ENCODE measurements at places on chromosomes 7 and 10.

- DNase-seq: no peak
Observed at GRCh38 chr7:24291271-24291670, 7.3 kb downstream of the NPY start.

DNA sequence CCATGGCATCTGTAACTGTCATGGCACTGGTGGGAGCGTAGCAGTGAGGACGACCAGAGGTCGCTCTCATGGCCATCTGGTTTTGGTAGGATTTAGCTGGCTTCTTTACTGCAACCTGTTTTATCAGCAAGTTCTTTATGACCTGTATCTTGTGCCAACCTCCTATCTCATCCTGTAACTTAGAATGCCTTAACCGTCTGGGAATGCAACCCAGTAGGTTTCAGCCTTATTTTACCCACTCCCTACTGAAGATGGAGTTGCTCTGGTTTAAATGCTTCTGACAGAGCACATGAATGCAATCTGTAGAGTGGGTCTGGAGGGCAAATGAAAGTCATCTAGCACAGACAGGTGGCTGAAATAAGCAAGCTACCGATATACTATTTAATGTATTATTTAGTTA lies 55.3 kb upstream of the OPN4 start:
- DNase-seq: no peak

DNA sequence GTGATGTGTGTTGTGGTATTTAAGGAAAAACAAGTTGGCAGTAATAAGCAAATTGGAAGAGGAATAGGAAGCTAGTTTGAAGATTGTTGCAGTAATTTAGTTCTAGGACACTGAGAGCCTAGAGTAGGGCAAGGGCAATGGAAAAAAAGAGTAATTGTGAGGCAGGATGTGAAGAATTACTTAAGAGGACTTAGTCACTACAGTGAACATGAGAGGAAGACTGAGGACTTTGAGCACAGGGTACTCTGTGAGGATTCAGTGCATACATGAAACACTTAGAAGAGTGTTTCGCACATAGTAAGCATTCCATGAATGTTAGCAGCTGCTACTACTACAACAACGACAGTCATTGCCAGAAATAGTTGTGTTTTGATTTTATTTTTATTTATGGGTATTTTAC lies 30.9 kb upstream of the DKK1 start:
- DNase-seq: no peak

DNA sequence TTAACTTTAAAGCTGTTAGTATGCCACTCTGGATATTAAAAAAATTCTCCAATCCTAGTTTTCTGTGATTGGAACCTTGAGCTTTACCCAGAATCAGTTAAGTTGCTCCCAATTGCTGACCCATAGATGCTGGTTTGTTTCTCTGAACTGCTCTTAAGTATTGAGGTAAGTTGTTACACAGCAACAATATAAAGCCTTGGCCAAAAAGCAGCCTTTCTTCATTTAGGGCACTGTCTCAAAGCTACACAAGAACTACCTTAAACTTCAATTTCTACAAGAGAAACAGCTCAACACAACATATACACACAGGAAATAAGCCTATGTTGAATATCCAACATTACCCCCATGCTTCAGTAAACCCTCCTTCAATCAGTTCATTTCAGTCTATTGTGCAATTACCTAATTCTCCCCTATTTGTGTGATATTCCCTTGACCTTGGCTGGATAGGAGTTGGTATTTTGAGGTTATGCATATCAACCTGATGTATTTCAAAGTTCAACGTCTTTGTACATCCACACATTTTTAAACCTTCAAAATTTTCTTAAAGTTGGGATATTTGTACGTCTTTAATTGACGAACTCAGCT lies 11.5 kb downstream of the HNRNPA2B1 start:
- DNase-seq: no peak

- DNase-seq: no peak
Observed at GRCh38 chr7:22406715-22407114, 49.8 kb upstream of the RAPGEF5 start.

GRCh38 chr10:114749510-114749909 lies 72.1 kb upstream of the FHIP2A start:
- DNase-seq: no peak

GRCh38 chr10:11073410-11073809 lies 55.7 kb downstream of the CELF2 start:
- no peak for DNase-seq

- DNase-seq: no peak
Observed at GRCh38 chr7:155868955-155869783, 56.9 kb upstream of the SHH start.

- DNase-seq: no peak
Observed at GRCh38 chr10:70932392-70933196, 44.2 kb upstream of the PCBD1 start.

DNA sequence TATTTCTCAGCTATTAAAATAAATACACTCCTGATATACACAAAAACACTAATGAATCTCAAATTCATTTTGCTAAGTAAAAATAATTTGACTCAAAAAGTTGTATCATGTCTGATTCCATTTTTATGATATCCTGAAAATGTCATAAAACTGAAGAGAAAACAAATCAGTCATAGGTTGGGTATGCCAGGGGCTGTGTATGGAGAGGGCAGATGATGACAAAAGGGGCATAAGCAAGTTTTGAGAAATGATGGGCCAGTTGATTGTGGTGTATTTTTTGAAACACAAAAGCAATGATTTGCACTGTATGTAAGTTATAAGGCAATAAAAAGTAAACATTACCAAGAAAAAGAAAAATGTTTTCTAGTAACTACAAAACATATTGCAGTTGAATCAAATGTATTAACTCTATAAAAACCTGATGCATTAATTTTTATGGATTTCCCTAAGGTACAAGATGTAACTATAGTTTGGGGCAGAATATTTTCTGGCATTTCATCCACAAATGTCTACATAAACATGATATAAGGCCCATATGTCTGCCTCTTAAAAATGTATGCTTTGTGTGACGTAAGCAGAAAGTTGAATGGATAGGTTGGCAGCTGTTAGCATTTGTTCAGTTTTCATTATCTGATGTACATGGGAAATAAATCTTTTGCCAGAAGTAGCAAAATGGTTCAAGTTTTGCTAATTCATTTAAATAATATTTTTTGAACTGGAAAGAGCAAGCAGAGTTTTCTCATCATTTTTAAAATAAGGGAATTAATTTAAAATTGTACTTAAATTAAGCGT lies 35.1 kb upstream of the ING3 start:
- no peak for DNase-seq

- no peak for DNase-seq
Observed at GRCh38 chr10:62016623-62017490, 115.4 kb downstream of the ARID5B start.

GRCh38 chr10:78968300-78968942 lies 100.3 kb upstream of the ZMIZ1 start:
- DNase-seq: no peak

- no peak for DNase-seq
Observed at GRCh38 chr7:36315309-36315944, 74.2 kb upstream of the ANLN start.

GRCh38 chr7:1815051-1815481 lies 145.0 kb downstream of the ELFN1 start:
- DNase-seq: no peak

GRCh38 chr10:78944723-78945312 lies 123.9 kb upstream of the ZMIZ1 start:
- DNase-seq: no peak

DNA sequence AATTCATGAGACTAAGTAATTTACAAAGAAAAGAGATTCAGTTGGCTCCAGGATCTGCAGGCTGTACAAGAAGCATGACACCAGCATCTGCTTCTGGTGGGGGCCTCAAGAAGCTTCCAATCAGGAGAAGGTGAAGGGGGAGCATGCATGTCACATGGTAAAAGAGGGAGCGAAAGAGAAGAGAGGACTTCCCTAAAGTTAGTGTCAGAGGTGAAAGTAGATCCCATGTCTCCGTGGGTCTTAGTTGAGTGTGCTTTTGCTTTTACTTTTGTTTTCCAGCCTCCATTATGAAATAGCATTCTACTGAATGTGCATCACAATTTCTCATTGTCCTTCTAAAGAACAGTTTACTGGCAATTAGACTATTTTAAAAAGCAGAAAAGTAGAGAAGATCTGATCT lies 213.6 kb upstream of the FZD1 start:
- DNase-seq: no peak

GRCh38 chr10:97204826-97205679 lies 19.3 kb upstream of the SLIT1 start:
- no peak for DNase-seq

- DNase-seq: no peak
Observed at GRCh38 chr7:40598915-40599314, 464.1 kb downstream of the SUGCT start.

DNA sequence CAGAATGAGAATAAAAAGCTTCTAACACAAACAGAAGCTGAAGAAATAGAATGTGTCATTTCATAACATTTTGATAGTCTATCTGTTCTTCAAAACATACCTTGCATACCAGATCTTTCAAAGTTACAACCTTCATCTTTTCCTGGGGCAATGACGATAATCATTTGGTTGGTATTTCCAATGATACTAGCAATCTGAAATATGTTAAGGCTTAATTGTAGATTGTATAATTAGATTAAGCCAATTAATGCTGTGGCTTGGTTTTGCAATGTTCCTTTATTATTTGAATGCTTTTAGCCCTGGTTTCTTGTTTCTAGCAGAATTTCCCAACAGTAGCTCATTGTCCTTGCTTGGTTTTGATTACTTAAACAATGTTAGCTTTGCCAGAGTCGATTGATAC lies 84.6 kb downstream of the CABCOCO1 start:
- DNase-seq: no peak

- no peak for DNase-seq
Observed at GRCh38 chr7:70156057-70156456, 557.8 kb downstream of the AUTS2 start.

GRCh38 chr7:124728610-124729009 lies 37.0 kb downstream of the GPR37 start:
- DNase-seq: no peak

GRCh38 chr7:45684910-45685618 lies 110.9 kb downstream of the ADCY1 start:
- DNase-seq: no peak

DNA sequence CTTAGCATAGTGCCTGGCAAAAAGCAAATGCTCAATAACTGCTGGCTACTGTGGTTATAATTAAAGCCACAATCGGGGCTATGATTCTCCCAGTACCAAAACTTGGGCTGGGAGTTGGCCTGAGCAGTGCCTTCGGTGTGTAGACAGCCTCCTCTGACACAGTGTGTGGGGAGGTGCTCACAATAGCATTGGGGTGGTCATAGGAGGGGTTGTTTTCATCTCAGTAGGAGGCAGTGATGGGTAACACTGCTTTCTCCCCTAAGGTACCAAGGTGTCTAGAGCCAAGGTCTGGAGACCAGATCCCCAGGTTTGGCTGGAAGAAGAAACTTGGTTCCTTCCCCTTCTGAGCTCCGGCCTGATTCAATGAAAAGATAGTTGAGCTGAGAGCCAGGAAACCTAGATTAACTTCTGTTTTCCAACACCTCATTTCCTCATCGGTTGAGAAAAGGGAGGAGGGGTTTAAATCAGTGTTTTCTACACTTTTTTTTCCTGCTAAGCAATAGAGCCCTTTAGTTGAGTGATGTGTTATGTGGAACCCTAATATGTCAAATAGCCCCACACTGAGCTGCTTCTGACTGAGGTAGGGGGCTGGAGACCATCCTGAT lies 68.2 kb downstream of the LRMDA start:
- DNase-seq: no peak

- DNase-seq: no peak
Observed at GRCh38 chr7:30310674-30311362, 26.4 kb downstream of the ZNRF2 start.

DNA sequence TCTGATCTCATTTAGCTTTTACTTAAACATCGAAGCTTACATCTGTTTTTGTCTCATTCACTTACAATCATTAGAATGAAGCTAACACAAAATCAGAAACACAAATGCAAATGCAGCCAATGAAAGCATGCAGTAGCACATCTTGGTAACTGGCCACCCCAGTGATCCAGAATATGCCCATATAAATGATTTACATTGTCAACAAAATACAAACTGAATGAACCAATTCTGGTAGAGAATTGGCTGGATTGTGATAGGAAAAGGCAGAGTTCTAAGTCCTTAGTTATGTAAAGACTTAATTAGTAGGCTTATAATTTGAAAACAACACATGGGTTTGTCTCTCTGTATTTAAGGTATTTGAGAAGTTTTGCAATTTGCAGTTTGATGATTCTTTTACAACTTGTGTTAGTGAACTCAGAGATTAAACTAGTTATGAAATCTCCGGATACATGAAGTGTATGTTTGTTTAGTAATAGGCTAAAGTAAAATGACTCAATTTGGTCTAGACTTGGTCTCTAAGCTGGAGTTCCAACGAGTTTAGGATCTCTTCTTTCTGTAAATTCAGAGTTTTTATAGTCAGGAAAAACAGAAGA lies 21.2 kb downstream of the TECTB start:
- no peak for DNase-seq

DNA sequence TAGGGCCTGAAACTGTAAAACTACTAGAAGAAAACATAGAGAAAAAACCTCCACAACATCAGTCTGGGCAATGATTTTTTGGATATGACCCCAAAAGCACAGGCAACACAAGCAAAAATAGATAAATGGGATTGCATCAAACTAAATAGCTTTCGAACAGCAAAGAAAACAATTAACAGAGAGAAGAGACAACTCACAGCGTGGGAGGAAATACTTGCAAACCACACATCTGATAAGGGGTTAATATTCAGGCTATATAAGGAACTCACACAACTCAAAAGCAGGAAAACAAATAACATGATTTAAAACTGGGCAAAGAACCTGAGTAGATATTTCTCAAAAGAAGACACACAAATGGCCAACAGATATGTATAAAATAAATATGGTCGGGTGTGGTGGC lies 7.7 kb upstream of the GSTK1 start:
- no peak for DNase-seq

DNA sequence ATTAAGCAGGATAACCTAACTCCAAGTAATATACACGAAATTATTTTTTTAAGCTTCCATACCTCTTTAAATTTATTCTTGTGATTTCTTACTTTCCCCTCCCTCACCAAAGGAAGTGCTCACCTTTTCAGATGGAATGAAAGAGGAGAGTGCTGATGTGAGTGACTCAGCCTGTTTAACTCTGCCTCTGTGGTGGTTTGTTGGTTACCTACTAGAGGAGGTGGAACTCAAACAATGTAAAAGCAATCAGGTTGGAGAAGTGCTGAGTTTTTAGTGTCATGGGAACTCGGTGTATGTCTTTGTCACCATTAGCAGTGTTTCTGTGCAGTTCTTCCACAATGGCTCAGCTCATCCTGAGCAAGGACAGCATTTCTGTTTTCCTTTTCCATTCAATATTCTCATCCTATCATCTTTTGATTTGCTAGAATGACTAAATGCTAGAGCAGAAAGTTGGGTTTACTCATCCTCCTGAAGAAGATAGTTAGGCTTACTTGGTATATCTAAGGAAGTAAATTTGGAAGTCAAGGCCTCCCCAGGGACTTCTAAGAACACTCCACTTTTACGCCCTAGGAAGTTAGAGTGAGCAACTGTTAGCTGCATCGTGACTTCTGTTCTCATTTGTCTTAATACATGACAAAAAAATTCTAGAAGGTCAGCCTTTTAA lies 6.0 kb downstream of the ADD3 start:
- no peak for DNase-seq

GRCh38 chr10:55203319-55203718 lies 402.3 kb upstream of the PCDH15 start:
- DNase-seq: no peak

Measured in T-helper 2 cell treated with Interferon-gamma antibody and Interleukin-4, amounts not matched to agents 5 μg/mL and 100 μg/mL, for 36 hours (primary cell).